NCI-H1436 (cell line): ENCODE measurements at places on chromosomes 13 and 19.

DNA sequence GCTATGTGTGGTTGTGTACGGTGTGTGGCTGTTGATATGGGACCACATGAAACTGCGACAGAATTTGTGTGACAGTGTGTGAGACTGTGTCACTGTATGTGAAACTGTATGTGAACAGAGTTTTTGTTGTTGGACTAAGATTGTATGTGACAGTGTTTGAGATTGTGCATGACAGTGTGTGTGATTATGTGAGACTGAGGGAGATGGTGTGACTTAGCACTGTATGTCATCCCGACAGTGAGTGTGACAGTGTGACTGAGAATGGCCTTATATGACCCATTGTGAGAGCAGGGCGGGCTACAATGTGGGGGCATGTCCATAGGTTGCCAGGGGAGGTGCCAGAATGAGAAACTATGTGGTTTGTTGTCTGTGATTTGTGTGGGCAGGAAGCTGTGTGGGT lies 930 bp downstream of the ZNF583 start:
- no peak for DNase-seq

DNA sequence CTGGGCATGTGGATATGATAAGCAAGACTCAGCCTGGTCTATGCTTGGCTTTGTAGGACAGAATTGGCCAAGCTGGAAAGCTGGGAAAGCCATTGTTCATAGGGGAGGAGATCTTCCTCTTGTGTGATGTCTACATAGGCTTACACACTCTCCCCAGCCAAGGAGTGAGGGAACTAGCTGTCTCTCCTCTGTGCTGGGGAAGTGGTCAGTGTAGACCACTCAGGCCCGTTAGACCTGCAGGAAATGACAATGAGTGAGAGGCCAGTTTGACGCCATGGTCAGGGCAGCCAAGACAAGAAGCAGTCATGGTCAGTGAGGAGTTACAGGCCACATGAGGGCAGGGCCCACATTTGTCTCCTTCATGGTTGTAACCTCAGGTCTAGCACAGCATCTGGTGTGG lies 159.1 kb upstream of the KL start:
- no peak for DNase-seq

GRCh38 chr13:106230450-106230849 lies 305.0 kb downstream of the EFNB2 start:
- DNase-seq, result no peak

GRCh38 chr13:46071590-46072249 lies 19.2 kb upstream of the ZC3H13 start:
- no peak for DNase-seq

GRCh38 chr19:46860846-46861690 lies at the start of gene ARHGAP35:
TSS of gene ARHGAP35 (plus strand) at chr19:46860997. CDS start at chr19:46918676, 57,679 bp downstream.
- peak; percentile 87 for DNase-seq

- DNase-seq, result peak; percentile 39
Observed at GRCh38 chr19:14476673-14477401, 1.7 kb upstream of the PTGER1 start.

DNA sequence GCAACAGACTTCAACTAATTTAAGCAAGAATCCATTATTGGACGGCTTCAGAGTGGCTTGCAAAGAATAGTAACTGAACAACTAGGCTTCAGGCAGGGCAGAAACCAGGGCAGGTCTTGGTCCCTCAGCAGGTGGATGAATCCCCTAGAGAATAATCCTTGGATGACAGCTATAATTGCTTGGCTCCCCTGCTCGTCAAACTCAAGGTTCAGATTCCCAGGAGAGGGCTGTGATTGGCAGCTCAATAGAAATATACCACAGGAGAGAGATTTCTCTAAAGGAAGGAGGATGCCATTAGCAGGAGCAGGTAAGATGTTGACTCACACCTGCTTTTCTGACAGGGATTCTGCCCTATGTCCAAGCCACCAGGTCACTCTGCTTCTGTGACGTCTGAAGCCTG lies 89.6 kb upstream of the PCDH8 start:
- peak; percentile 16 for DNase-seq

GRCh38 chr19:57648331-57649003 lies 15.5 kb downstream of the ZNF211 start:
- DNase-seq, result no peak

DNA sequence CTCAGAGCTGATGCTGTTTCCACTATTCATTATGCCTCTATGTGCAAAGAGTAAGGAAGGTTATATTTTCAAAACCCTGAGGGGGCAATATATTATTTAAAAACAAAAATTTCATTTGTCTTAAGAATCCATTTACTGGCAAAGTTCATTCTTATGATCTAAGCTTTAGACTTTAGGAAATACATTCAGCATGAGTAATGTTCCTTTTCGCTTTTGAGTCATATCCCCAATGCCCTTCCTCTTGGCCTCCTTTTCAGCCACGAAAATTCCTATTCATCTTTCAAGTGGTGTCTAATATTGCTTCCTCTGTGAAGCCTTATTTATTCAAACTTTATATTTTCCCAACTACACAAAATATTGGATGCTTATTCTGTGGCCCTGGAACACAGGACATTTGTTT lies 1317.0 kb downstream of the PCDH9 start:
- DNase-seq, result no peak

GRCh38 chr19:56114051-56114777 lies 6.9 kb downstream of the ZNF787 start:
- DNase-seq, result no peak
